Gastrocnemius medialis (tissue), 4 donors: ENCODE measurements at places on chromosomes 2 and 18. TPM values are rescaled to one million over a fixed set of nuclear protein-coding genes. Genes with fewer than 3 reads are reported as not detected.

The FAM237A gene
- total RNA-seq = not detected

The VWA3B gene
- total RNA-seq = not detected

The PCARE gene
- 1.3 TPM for total RNA-seq

The SAG gene
- total RNA-seq = 0.10 TPM

DNA sequence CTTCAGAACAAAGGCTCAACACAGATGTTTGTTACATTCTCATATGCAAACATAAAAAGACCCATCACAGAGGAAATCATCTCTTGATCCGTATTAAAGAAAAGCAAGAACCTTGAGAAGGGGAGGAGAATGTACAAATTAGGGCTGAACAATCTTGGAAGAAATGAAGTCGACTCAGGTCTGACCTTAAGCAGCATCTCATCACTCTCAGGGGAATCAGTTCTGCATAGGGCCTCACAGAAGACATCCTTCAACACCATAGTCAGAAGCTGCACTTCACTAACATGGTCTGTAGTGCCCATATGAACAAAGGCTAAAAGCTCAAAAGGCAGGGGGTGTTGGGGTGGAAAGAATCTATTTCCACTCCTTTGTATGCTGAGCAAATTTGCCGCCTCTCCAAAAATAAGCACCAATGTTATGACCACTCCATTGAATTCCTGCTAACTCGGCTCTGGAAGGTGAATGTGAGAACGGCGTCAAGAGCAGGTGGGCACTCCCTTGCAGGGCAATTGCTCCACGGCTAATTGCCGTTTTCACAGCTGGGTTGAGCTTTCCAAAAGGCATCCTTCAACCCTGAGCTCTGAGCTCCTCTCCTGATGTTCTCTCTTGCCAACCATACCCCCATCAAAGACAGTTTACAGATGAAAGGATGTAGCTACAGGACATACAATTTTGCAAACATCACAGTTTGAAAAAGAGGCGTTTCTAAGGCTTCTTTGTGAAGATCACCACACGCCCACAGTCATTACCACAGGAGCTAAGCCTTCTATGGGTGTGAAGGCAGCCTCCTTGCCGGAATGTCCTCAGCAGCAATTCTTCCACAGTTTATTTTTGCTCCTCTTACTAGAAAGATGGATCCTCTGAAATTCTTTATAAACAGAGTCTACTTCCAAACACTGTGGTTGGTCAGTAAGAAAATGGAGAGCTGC lies 10.0 kb downstream of the KLF7 start:
- DNase-seq = no peak

DNA sequence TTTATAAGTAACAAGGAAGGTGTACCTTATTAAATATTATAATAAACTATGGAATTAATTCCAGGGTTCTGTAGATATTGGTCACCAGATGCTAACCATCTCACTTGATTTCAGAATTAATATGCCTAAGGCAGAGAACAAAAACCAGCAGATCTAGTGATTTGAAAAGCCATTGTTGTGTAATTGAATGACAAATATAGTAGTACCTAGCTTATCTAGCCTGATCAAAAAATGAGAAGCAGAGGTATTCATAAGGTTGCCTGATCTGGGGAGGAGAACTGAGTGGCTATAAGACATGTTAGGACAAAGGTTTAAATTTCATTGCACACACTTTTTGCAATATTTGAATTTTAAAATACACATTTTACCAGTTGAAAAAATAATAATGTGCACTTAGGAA lies 132.0 kb upstream of the UBE2E3 start:
- no peak for DNase-seq

DNA sequence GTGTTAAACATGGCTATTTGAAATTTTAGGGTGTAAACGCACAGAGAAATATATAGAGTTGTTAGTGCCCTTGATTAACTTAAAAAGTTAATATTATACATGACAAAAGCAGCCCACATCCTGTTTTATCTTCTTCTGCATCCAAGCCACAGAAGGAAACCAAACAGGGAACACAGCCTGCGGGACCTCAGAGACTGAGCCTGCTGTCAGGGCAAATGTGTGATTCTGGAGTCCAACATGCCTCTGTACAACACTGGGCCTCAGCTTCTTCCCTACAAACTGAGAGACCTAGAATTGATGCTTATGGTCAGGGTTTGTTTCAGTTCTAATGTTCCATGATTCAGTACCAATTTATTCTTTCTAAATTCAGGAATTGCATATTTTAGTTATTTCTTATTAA lies 404.7 kb downstream of the FBXO15 start:
- DNase-seq = no peak
